ENCODE measurements at places on chromosomes 12 and 14.

DNA sequence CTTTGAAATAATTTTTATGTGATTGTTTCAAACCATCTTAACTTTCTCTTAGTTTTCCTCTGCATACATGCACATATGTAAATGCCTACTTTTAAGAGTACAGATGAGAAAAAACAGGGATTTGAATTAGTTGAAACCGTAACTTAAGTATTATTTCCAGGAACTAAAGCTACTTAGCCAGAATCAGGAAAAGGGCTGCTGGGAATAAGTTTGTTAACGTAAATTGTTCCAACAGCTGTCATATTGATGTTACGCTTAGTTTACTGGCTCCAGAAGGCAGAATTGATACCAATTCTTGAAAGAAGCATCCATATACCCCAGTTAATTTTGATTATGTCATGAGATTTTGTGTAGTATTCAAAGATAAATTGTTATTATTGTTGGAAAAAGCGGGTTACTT, 17.9 kb upstream of the KLRF1 start:
- no peak for DNase-seq

- no peak for DNase-seq
Observed at GRCh38 chr14:86570371-86570770, 1040.4 kb downstream of the FLRT2 start.

GRCh38 chr12:89353188-89353822, 1.0 kb upstream of the DUSP6 start:
- peak; percentile 60 for DNase-seq

- peak; percentile 48 for DNase-seq
Observed at GRCh38 chr12:98635657-98636323, 8.8 kb downstream of the IKBIP start.

- no peak for DNase-seq
Observed at GRCh38 chr12:77689510-77690086, 141.1 kb upstream of the NAV3 start.

- DNase-seq = no peak
Observed at GRCh38 chr14:97290977-97291376, 493.8 kb downstream of the VRK1 start.

DNA sequence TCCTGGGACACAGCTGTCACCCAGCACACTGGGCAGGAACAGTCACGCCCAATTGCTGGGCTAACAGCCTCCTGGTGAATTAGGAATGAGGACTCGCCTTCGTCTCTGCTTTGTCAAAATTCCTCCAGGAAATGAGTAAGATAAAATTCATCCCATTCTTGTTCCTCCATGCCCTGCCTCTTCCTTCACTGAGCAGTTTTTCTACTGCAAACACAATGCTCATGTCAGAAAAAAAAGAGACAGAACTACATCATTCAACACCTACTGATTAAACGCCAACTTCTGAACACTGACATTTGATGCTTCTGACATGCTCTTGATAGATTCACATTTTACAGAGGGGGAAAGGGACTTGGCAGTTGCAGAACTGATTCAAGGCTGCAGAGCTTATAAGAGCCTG, 37.5 kb upstream of the DTX1 start:
- no peak for DNase-seq
